Left colon (tissue), 2 donors: ENCODE measurements at places on chromosomes 11 and 22. TPM values are rescaled to one million over a fixed set of nuclear protein-coding genes. Genes with fewer than 3 reads are reported as not detected.

The DRG1 gene
- total RNA-seq = 29.9 TPM

GRCh38 chr22:20777420-20778177 lies 3.7 kb downstream of the SERPIND1 start:
- DNase-seq = no peak

GRCh38 chr11:97732011-97732632 lies 1288.6 kb upstream of the CNTN5 start:
- no peak for DNase-seq

The LDHAL6A gene
- not detected for total RNA-seq

DNA sequence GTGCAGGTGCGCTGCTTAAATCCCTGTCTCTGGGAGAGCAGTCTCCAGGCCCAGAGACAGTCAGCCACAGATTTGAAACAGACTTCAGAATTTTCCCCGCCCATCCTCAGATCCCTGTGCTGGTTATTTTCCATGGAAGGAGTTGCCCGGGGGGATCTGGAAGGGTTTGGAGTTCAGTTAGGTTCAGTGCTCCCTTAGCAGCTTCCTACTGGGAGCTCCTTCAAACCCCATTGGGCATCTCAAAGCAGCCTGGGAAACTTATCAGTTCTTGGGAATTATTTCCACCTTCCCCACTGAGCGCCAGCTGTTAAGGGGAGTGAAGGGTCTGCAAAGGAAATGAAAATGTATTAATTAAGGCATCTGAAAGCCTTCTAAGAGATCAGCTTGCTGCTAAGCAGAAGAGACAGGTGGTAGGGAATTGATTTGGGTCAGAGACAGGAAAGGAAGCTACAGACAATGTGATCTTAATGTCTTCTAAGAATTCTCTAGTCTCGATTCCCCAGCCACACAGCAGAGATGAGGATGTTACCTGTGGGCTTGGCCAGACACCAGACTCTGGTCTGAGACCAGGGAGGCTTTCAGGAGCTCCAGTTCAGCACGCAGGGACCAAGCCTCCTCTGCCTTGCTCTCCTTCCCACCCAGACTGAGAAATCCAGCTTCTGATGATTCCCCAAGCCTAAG lies 106.2 kb upstream of the TBCEL start:
- DNase-seq = no peak

DNA sequence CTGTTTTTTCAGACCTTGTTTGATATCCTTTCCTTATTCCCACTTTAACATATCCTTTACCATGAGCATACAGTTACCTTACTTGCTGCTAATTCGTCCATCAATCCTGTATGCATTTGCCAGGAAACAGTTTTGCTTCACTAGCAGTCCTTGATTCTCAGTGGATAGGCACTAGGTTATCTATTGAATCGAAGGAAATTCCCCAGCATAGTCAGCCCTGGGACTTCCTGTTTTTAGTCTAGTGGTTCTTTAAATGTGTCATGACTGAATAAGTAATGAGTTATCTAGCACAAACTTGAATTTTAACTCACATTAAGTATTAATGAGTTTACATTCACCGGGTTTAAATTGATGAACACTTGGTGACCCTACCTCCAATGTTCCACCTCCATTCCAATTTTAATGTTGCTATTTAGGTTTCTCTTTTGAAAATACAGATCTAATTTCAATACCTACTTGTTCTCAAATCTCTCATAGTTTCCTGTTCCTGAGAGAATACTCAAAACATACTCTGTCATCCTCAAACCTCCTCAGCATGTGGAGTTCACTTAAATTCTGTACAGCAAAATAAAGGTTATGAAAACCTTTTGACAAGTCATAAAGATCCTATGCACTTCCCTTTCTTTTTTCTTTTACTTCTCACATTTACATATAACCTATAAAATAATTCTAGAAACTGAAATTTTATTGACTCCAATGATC lies 1375.1 kb upstream of the TENM4 start:
- DNase-seq = no peak

DNA sequence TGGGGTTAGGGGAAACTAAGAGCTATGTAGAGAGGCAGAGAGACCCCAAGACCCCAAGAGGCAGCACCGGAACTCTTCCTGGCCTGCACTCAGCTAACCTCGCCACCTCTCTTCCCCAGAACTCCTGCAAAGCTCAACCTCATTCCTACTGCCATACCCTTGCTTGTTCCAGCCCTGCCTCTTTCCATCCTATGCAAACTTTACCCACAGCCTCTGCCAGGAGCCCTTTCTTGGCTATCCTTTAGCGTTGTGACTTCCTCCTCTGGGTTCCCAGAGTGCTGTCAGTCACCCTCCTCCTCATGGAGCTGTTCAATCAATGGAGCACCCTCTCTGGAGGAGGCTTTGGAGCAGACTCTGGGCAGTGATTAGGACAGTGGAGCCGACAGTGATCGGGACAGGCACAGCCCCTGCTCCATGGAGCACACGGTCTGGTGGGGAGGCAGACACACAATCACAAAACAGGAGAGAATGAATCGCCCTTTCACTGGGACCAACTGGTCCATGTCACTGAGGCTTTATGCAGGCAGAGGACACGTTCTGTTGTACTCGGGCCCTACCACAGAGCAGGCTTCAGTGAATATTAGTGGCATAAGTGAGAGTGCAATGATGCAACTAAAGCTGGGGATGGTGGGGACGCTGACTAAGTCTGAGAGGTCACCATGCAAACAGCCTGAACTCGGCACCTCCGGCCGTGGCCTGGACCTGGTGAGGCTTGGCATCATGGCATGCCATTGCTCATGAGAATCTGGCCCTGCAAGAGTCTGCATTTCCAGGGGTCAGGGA lies 24.6 kb upstream of the P2RY2 start:
- no peak for DNase-seq

The GLB1L3 gene
- total RNA-seq = not detected
